Astrocyte of the cerebellum (primary cell): ENCODE measurements at places on chromosomes 2 and 18.

GRCh38 chr2:57908736-57909161 lies 137.9 kb upstream of the VRK2 start:
- no peak for DNase-seq

- DNase-seq, result no peak
These were observed 31.3 kb downstream of the DGKD start for GRCh38 chr2:233385489-233386044.

GRCh38 chr2:112791019-112791418 lies 6.7 kb upstream of the IL1A start:
- no peak for DNase-seq

GRCh38 chr2:119862127-119862889 lies 102.6 kb downstream of the PTPN4 start:
- DNase-seq, result no peak

DNA sequence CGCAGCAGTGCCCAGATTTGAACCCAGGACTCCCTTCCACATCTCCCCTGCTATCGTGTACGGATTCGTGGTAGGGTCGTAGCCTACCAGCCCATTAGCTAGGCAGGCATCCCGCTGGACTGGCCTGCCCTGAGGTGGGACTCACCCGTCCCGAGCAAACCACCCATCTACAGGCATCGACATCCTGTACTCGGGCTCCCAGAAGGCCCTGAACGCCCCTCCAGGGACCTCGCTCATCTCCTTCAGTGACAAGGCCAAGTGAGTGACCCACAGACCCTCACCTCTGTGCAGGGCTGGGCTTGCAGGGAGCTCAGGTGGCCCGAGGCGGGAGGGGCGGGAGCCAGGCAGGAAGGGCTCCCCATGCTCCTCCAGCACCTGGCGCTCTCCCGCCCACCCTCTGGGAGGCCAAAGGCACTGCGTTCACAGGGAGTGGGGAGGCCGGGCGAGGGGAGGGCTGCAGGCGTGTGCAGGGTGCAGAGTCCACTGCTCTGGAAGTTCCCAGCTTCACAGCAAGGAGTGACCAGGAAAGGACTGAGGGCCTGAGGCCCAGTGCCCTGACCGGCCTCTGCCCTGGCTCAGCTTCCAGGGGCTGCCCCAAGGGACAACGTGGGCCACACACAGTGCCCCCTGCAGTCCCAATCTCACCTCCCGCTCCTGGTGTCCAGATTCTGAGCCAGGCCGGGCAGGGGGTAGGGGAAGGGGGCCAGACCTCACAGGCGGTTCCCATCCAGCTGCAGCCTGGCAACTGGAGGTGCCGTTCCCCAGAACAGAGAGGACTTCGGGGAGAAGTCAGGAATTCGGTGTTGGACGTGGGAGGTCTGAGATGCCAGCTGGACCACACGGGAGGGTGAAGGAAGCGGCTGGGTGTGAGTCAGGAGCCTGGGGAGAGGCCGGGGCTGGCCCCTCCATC lies 5.4 kb downstream of the AGXT start:
- no peak for DNase-seq

DNA sequence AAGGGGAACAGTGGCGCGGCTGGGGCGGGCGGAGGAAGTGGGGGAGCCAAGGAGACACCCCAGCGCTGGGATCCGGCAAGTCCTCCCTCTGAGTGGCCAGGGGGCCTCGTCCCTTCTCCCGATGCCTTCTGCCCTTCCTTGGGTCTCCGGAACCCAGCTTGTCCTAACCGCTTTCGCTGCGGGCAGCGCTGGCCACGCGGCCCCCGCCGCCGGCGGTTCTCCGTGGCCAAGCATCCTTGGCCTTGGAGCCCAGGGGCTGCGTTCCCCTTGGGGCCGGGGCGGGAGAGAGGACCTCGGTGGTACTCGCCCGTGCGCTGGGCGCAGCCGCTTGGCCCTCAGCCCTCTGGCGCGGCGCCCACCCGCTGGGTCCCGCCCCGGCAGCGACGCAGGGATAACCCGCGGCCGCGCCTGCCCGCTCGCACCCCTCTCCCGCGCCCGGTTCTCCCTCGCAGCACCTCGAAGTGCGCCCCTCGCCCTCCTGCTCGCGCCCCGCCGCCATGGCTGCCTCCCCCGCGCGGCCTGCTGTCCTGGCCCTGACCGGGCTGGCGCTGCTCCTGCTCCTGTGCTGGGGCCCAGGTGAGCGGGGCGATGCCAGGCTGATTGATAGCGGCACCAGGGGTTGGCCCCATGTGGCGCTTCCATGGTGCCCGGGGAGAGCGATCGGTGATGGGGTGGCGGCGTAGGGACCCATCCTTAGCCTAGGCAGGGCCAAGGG lies 128.7 kb downstream of the UXS1 start:
- no peak for DNase-seq

DNA sequence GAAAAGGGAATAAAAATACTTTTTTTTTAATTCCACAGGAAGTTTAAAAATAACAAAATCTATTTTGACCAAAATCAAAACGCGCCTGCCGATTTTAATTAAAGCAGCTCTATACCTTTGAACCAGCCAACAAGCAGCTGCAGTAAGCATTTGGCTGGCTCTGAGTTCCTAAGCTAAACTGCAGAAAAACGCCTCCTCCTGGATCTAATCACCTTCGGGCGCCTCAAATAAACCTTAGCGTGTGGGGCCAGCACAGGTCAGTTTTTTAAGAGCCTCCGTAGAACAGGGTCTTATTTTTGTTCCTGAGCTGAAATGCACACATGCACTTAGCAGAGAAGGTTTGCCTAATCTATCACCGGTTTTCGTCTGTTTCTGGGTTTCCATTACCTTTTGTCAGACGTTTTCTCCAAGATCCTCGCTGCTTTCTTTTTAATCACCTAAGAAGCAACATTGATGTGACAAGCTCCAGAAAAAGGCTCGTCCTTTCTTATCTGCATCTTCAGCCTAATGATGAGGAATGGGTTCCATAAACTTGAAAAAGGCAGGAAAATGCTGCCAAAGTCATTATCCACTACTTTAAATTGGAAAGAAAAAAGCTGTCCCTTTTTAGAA lies 64.7 kb upstream of the HNRNPA3 start:
- DNase-seq, result no peak

GRCh38 chr2:235149240-235149659 lies 197.4 kb downstream of the SH3BP4 start:
- peak; percentile 74 for DNase-seq

DNA sequence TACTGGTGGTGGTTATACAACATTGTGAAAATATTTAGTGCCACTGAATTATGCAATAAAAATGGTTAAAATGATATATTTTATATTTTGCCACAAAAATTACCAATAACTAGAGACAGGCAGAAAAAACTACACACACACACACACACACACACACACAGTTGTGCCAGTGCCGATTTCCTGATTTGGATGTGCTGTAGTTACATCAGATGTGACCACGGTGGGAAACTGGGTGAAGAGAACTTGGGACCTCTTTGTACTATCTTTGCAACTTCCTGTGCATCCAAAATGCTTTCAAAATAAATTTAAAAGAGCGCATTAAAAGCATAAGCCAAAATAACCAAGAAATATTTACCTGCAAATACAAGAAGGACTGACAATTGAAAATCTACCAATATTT lies 61.6 kb upstream of the CCBE1 start:
- DNase-seq, result no peak

DNA sequence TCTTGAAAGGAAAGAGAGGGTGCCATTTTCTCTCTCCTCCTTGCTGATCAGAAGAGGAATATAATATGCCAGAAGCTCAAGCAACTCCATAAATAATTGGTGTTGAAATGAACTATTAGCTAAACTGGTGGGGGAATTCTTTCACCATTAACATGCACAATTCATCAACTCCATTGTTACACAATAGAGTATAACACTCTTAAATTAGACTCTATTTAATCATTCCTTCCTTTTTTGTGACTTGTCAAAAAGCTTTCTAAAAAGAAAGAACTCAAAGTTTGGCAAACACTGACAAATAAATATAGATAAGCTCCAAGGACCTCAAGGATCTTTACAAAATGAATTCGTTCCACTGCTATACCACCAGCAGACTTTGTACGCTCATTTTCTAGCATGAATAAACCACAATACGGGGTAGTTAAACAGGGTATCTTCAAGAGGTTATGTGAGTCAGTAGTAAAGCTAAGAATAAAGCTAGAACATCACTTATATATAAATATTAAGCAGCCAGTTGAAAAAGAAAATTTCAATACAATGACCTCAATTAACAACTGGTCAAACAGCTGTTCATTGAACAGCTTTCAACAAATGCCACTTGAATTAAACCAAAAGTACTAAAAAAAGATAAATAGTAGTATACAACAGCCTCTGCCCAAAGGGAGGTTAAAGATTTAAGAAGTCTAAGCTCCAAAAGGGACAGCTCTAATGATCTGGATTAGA lies 6.4 kb downstream of the TRAK2 start:
- DNase-seq, result no peak

- peak; percentile 90 for DNase-seq
These were observed 211.8 kb downstream of the SLC8A1 start for GRCh38 chr2:40240070-40240469.

DNA sequence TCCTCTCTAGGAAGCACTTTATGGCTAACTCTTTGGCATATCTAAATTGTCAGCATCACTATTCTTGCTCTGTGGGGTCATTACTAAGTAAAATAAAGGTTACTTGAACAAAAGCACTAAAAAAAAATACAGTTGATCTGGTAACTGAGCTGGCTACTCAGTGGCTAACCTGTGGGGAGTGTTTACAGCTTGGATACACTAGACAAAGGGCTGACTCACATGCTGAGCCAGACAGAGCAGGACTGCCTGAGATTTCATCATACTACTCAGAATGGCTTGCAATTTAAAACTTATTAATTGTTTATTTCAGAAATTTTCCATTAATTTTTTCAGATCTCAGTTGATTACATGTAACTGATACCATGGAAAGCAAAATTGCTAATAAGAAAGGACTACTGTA lies 1690.4 kb upstream of the SLC39A10 start:
- DNase-seq, result peak; percentile 76

GRCh38 chr2:106736221-106736620 lies 149.7 kb downstream of the ST6GAL2 start:
- no peak for DNase-seq

- DNase-seq, result no peak
These were observed 184.8 kb downstream of the PRKCE start for GRCh38 chr2:45836316-45836715.

GRCh38 chr2:128520340-128520739 lies 201.7 kb upstream of the HS6ST1 start:
- DNase-seq, result no peak

- peak; percentile 6 for DNase-seq
These were observed 990.9 kb upstream of the ACVR2A start for GRCh38 chr2:146853741-146854444.

GRCh38 chr2:102264952-102265351 lies 46.4 kb upstream of the IL1RL1 start:
- DNase-seq, result no peak
